ENCODE measurements at places on chromosomes 1 and 21.

DNA sequence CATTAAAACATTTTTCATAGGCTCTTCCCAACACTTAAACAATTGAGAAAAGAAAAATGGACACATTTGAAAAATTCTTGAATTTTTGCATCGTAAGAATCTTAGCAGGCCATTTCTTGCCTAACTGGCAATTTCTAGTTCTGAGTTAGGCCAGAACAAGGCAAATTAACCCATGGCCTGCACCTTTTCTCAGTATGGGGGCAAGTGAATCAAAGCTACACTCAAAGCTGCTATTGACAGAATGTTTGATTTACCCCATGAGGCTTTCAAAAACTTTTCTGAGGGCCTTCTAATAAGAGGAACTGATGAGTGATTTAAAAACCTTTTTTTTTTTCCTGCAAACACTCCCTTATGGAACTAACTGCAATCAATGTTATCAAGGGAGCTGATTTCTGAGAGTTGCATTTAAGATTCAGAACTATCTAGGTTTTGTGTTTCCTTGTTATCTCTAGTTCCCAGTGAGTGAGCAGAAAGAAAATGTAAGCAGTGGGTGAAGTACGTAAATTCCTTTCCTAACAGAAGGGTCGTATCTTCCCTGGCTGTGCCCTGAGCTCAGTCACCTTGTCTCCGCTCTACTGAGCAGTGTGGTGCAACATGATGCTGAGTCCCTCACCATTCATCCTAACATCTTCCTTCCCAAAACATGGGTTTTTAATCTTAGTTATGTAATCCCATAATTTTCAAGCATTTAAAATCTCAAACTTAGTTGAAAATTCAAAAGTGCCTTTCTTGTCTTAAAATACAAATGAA lies 353.7 kb downstream of the DPYD start:
- DNase-seq, result no peak

DNA sequence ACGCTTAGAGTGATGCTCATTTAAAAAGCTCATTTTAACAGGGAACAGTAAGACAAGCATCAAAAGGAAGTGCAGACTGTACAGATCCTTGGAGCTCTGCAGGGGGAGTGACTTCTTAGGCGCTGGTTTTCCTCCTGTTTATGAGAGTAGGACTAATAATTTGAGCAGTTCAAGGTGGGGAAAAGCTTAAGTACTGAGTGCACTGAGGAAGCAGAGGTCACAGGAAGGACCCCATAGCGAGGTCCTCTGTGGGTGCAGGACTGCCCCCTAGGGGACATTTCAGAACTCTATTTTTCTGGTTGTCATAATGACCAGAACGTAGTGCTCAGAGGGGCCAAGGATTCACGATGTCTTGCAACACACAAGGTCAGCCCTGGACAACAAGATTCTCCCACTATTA lies 112.1 kb downstream of the HLCS start:
- no peak for DNase-seq

DNA sequence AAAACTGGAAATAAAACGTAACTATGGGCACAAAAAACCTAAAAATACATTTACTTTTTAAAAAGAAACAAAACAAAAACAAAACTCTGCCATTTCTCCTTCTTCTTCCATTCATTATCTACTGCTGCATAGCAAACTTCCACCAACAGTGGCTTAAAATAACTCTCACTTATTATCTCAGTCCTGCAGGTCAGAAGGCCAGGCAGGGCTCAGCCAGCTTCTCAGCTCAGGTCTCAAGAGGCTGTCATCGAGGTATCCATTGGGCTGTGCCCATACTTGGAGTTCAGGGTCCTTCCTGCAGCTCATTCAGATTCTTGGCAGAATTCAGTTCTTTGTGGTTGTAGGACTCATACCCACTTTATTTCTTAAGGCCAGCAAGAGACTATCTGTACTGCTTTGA lies 352.7 kb upstream of the PLD5 start:
- DNase-seq, result no peak

GRCh38 chr1:21648352-21648730 lies 20.8 kb downstream of the RAP1GAP start:
- no peak for DNase-seq

- no peak for DNase-seq
Measured at GRCh38 chr1:77228836-77229235, 9.6 kb upstream of the PIGK start.

GRCh38 chr1:88612292-88612691 lies 71.8 kb upstream of the PKN2 start:
- no peak for DNase-seq

- no peak for DNase-seq
Measured at GRCh38 chr1:59122527-59122926, 174.4 kb upstream of the FGGY start.

DNA sequence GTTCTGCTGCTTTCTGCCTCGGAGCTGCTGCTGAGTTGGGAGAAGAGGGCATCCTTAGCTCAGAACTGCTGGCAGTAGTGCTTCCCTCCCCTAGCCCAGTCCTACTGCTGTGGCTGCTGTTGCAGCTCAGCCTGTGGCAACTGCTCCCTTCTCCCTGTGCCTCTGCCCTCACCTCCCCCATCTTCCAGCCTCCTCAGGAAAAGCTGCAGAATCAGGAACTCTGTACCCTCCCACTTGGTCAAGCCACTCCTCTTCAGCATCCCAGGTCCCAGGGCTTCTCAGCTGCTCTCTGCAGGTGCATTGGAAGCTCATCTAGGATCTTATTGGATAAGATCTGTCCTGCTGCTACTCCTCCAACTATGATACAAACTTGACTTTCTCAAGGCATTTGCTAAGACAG lies 316.7 kb downstream of the BRINP2 start:
- DNase-seq, result no peak

GRCh38 chr1:150015651-150016131 lies 5.2 kb upstream of the OTUD7B start:
- no peak for DNase-seq

- DNase-seq, result no peak
Measured at GRCh38 chr1:243320224-243320623, 64.4 kb downstream of the SDCCAG8 start.

DNA sequence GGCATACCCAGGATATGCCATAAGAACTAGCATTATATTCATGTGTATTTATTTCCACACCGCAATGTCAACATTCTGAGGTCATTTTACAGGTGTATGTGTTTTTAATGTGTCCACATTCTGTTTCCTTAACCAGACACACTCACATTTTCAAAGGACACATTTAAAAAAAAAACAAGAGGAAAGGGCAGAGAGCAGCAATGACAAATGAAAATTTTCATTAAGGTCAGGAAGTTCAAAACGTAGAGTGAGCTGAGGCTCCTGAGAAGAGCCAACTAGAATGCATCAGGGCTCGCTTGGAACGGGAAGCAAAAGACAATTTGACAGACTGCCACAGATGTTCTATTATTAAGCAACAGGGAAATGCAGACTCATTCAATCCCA lies 4.8 kb upstream of the GNPAT start:
- no peak for DNase-seq

GRCh38 chr1:105485207-105485606 lies 1571.3 kb upstream of the PRMT6 start:
- no peak for DNase-seq

DNA sequence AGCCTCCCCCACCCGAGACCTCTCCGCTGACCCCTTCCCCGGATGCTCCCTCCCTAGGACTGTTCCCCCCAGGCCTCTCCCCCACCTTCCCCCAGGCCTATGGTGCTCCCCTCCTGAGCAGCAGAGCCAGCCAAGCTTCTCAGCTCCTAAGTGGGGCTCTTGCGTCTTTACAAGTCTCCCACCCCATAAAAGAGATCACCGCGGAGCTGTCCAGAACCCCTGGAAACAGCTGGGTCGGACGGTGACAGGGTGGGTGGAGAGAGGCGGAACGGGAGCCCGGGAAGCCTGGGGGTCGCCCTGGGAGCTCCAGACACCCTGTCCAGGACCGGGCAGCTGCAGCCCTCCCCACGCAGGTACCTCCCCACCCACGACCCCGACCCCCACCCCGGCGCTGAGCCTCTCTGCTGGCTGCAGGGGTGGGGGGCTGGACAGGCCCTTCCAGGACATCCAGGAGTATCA lies 61.2 kb downstream of the WNT9A start:
- no peak for DNase-seq

GRCh38 chr1:57620605-57621004 lies 196.7 kb upstream of the DAB1 start:
- DNase-seq, result no peak

- no peak for DNase-seq
Measured at GRCh38 chr1:24206083-24206464, 19.0 kb upstream of the IFNLR1 start.

- no peak for DNase-seq
Measured at GRCh38 chr1:168689726-168690602, 39.0 kb downstream of the DPT start.

DNA sequence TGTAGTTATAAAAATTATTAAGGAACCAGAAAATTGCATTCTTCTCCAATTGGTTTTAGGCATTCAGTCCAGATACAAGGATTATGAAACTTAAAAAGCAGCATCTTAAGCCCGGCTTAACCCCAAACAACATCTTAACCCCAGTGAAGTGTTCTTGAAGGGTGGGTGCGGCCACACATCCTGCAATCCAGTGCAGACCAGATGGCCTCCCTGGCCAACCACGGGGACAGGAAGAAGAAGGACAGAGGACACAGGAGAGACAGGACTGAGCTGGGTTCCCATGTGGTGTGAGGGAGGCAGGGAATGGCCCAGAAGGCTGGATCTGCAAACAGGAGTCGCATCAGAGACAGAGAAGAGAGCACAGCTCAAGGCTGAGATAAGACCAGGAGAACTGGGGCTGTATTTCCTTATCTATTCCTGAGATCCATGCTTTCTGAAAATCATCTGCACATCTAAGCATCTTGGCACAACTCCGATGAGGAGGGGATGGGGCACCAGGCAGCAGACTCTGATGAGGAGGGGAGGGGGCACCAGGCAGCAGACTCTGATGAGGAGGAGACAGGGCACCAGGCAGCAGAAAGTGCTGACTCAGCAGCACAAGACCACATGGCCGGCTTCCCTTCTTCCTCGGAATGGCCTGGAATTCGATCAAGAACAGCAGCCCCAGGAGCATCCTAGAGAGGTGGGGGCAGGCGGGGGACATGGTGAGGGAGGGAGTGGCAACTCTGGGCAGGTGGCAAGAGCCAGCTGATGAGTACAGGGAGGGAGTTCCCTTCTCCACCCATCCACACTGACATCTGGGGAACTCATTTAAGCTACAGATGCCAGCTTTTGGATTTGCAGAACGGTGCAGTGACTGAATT lies 26.6 kb downstream of the ABCG1 start:
- DNase-seq, result no peak

GRCh38 chr1:203366476-203366875 lies 15.6 kb upstream of the FMOD start:
- no peak for DNase-seq

- no peak for DNase-seq
Measured at GRCh38 chr1:182415789-182416188, 15.3 kb upstream of the TEDDM1 start.

- no peak for DNase-seq
Measured at GRCh38 chr1:158700552-158700951, at the start of gene OR6K2. TSS of gene OR6K2 (minus strand) at chr1:158700652. CDS start at chr1:158700652, 0 bp downstream.

GRCh38 chr1:2980073-2980791 lies 41.0 kb upstream of the ACTRT2 start:
- no peak for DNase-seq

DNA sequence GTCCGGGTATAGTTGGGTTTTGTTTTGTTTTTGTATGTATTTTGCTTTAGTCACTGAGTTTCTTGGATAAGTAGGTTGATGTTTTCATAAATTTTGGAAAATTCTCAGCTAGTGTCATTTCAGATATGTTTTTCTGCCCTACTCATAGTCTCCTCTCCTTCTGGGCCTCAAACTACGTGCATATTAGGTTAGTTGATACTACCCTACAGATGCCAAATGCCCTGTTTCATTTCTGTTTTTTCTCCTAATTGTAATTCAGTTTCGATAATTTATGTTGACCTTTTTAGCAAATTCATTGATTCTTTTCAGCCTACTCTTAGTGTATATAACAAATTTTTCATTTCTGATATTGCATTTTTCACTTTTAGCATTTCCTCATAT lies 268.6 kb upstream of the RGS18 start:
- DNase-seq, result no peak
